Calu3 (cell line): ENCODE measurements at places on chromosomes 16 and 17. TPM values are rescaled to one million over a fixed set of nuclear protein-coding genes. Genes with fewer than 3 reads are reported as not detected.

PRR29 gene
- total RNA-seq: 0.47 and 0.61 TPM in 2 replicates

CDT1 gene
- total RNA-seq: 74.8 and 82.5 TPM in 2 replicates

MTSS2 gene
- 27.1 and 28.3 TPM in 2 replicates for total RNA-seq

SLC12A3 gene
- total RNA-seq: not detected in 2 replicates

TTLL6 gene
- 0.21 and 0.78 TPM in 2 replicates for total RNA-seq

CFAP97D1 gene
- not detected in 2 replicates for total RNA-seq

NKD1 gene
- 0.20 and 0.31 TPM in 2 replicates for total RNA-seq

RMI2 gene
- 55.4 and 63.2 TPM in 2 replicates for total RNA-seq

GP2 gene
- total RNA-seq: not detected in 2 replicates

TNFRSF12A gene
- 478 and 509 TPM in 2 replicates for total RNA-seq

NPIPA8 gene
- 1.3 TPM in 1 of 2 replicates, not detected in the other for total RNA-seq

CHD9NB gene
- 5.9 and 6.4 TPM in 2 replicates for total RNA-seq

MYO15B gene
- 58.4 and 78.6 TPM in 2 replicates for total RNA-seq

PPM1E gene
- total RNA-seq: 0.07 and 0.09 TPM in 2 replicates

PRAC1 gene
- total RNA-seq: not detected in 2 replicates

FTO gene
- total RNA-seq: 67.2 and 68.9 TPM in 2 replicates

SSTR5 gene
- total RNA-seq: not detected in 2 replicates

WNK4 gene
- 0.33 and 0.73 TPM in 2 replicates for total RNA-seq

TPPP3 gene
- 8.5 and 8.8 TPM in 2 replicates for total RNA-seq

ACSM5 gene
- total RNA-seq: not detected in 2 replicates

RAC3 gene
- total RNA-seq: 8.0 and 9.3 TPM in 2 replicates

RDM1 gene
- total RNA-seq: 6.2 and 6.5 TPM in 2 replicates

TNFRSF13B gene
- not detected in 2 replicates for total RNA-seq

CHST4 gene
- 72.9 and 105 TPM in 2 replicates for total RNA-seq

OSGIN1 gene
- total RNA-seq: 13.9 and 15.6 TPM in 2 replicates

PRCD gene
- not detected in 2 replicates for total RNA-seq

EPX gene
- not detected in 2 replicates for total RNA-seq

MT1M gene
- not detected in 2 replicates for total RNA-seq

RGS11 gene
- 0.85 and 1.7 TPM in 2 replicates for total RNA-seq

HSD17B2 gene
- 16.2 and 16.9 TPM in 2 replicates for total RNA-seq

IRX5 gene
- total RNA-seq: 1.9 and 2.5 TPM in 2 replicates

CLUH gene
- total RNA-seq: 103 and 113 TPM in 2 replicates

MSI2 gene
- total RNA-seq: 66.4 and 69.5 TPM in 2 replicates

C16orf96 gene
- total RNA-seq: not detected in 2 replicates

KRT31 gene
- not detected in 2 replicates for total RNA-seq

GRB2 gene
- total RNA-seq: 79.7 and 99.9 TPM in 2 replicates

DPEP3 gene
- not detected in 2 replicates for total RNA-seq

TBC1D3 gene
- not detected in 2 replicates for total RNA-seq

NRN1L gene
- total RNA-seq: not detected in 2 replicates

TCAP gene
- total RNA-seq: 51.5 and 61.1 TPM in 2 replicates

PRM1 gene
- total RNA-seq: not detected in 2 replicates

LYZL6 gene
- not detected in 2 replicates for total RNA-seq
